ENCODE measurements at places on chromosomes 2 and 18.

DNA sequence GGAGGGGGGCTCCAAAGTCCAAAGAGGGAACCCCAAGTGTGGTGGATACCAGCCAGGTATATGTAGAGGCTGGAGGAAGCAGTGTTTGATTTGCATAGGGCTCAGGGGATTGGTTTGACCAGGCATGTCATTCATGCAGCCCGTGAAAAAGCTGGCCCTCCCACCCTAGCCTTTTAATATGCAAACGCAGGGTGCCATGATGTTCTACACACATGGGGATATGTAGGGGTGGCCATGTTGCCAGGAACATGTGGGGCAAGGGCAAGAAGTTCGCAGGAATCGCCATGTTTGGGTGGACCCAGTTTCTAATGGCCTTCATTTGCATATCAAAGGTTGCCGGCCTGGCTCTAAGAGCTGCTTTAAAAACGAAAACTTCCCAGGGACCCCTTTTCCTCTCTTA is 33.6 kb downstream of the B3GNT7 start:
- H3K36me3 ChIP-seq, result no peaks in the 10 kb centered on the region
- no peaks in the 10 kb centered on the region for H3K27me3 ChIP-seq
- no peak overlapping the region for H3K4me3 ChIP-seq
- H3K4me1 ChIP-seq, result no peaks in the 10 kb centered on the region
- DNase-seq, result no peak

DNA sequence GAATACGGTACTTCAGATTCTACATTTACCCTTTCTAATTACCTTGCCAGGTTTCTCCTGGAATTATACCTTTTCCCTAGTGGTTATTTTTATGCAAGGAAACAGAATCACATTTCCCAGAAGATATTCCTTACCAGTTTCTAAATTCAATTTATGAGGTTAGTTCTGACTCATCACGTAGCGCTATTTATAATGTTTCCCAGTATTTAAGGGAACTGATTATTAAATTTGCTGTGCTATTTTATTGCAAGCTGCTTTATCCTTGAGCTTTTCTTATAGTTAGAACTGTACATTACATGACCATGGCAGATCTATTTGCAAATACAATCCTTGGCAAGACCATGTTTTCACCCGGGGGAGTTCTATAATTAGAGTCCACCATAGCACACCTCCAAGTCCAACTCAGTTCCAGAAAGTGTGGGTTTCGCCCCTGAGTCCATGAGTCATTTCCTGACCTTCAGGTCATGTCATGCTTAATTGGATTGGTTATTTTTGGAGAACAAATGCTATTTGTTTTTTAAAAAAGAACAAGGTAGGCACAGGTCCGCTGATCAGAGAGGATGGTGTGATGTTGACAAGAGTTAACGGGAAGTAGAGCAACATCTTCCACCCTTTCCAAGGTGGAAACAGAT is 126.6 kb downstream of the ZNF532 start:
- no peaks in the 10 kb centered on the region for H3K4me1 ChIP-seq
- no peaks in the 10 kb centered on the region for H3K27me3 ChIP-seq
- no peak overlapping the region for H3K27ac ChIP-seq
- no peak overlapping the region for H3K4me3 ChIP-seq
- H3K36me3 ChIP-seq, result no peaks in the 10 kb centered on the region

DNA sequence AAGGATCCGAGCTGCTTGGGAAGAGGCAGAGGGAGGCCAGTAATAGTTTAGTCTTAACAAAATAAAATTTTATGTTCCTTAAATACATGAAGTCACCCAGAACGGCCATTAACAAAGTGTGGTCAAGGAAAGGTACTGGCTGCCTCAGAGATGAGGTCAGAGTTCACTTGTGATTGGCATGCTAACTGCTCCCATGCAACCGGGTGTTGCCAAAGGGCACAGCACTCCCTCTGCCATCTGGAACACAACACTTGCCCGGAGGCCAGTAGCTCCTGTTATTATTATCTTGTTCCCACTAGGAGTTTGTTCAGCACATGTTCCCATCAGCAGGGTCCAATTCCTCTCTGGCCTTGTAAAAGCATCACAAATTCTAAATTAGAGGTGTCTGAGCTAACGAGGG is 207.0 kb downstream of the CYP26B1 start:
- H3K4me3 ChIP-seq, result no peak overlapping the region
- H3K4me1 ChIP-seq, result no peaks in the 10 kb centered on the region
- no peaks in the 10 kb centered on the region for H3K27me3 ChIP-seq

DNA sequence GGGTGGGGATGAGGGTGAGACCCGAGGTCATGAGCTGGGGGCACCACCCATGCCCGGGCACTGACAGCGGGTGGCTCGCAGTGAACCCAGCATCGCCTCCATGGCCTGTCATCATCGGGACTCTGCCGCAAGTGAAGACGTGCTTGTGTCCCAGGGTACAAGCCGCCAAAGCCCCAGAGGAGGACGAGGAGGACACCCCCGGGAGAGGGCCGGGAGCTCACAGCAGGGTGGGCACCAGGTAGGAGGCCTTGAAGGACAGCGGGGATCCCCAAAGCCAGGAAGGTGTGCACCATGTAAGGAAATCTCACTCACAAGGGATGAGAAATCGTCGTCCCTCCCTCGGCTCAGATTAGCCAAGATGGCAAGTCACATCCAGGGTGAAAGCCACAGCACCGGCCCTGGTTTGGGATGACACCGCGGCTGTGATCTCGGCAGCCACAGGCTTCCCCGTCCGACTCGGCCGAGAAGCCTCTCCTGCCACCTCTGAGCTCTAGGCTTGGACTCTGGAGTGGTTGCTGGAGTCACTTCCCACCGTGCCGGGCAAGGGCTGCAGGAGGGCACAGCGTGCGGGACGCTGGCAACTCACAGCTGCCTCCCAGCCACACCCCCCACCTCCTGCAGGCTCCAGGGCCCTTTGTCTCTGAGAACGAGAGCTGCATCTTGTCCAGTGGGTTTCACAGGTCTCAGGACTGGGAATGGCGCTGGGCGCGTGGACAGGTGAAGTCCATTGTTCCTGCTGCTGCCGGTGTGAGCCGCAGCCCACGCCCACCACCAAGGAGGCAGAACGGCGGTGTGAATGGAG is 81.6 kb upstream of the CTDP1 start:
- no peaks in the 10 kb centered on the region for H3K36me3 ChIP-seq
- no peak overlapping the region for H3K27ac ChIP-seq
- DNase-seq, result peak; percentile 3
- H3K4me3 ChIP-seq, result no peak overlapping the region
- no peaks in the 10 kb centered on the region for H3K4me1 ChIP-seq

GRCh38 chr2:102975996-102976975 is 214.5 kb downstream of the TMEM182 start:
- H3K27me3 ChIP-seq, result no peaks in the 10 kb centered on the region
- H3K4me3 ChIP-seq, result no peak overlapping the region
- DNase-seq, result peak; percentile 24
- H3K27ac ChIP-seq, result no peak overlapping the region
- H3K36me3 ChIP-seq, result no peaks in the 10 kb centered on the region
- H3K4me1 ChIP-seq, result no peaks in the 10 kb centered on the region

DNA sequence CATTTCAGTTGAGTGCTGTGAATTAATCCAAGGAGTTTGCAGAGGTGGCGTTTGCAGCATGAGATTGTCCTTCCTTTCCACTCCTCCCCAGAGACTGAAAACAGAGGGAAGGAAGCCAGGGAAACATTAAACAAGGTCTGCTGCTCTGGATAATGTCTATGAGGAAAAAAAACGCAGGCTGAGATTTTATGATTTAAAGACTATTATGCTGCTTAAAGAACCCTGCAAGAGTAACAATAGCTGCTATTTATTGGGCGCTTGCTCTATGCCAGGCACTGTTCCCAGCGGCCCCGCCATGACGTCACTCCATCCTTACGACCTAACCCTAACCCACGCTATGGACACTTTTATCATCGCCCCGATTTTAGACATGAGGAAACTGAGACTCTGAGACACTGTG is 222.4 kb downstream of the BCL2 start:
- H3K4me1 ChIP-seq, result peaks cover 12% of the 10 kb centered on the region
- no peak overlapping the region for H3K27ac ChIP-seq
- no peaks in the 10 kb centered on the region for H3K27me3 ChIP-seq
- H3K4me3 ChIP-seq, result no peak overlapping the region
- no peak for DNase-seq
- no peaks in the 10 kb centered on the region for H3K36me3 ChIP-seq

GRCh38 chr2:38474021-38474456 is 97.0 kb upstream of the ATL2 start:
- H3K4me3 ChIP-seq, result no peak overlapping the region
- H3K36me3 ChIP-seq, result no peaks in the 10 kb centered on the region
- H3K4me1 ChIP-seq, result no peaks in the 10 kb centered on the region
- H3K27me3 ChIP-seq, result no peaks in the 10 kb centered on the region
- no peak for DNase-seq

DNA sequence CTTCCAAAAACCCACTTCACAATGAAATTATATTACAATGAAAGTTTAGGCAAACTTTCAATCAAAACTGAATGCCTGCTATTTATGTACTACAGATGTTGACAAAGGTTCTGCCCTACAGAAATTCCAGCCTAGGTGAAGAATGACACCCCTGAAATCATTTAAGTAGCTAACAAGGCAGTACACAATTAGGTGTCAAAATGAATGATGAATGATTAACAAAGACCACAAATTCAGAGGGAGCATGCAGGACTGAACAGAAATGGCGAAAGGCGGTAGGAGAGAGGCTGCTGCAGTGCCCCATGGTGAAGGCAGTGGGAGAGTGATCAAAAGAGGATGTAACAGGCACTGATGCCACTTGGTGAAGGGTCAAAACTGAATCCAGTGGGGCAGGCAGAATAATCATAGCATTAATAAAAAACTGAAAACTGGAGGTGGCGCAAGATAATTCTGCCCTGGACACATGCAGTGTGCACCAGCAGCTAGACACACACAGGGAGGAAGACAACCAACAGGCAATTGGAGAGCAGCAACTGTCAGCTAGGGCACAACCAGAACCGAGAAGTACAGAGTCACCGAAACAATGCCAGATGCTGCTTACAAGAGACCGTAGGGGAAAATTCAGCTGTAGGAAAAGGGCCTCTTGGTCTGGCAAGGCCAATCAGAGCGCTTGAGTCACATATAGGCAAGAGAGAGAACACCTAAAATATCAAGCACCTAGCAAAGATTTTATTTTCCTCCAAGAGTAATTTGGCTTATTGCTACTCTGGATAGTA is 4.5 kb downstream of the TMEM131 start:
- no peaks in the 10 kb centered on the region for H3K36me3 ChIP-seq
- no peak overlapping the region for H3K4me3 ChIP-seq
- peaks cover 28% of the 10 kb centered on the region for H3K4me1 ChIP-seq
